Dorsolateral prefrontal cortex (tissue), 122 donors: ENCODE measurements at places on chromosomes 4 and X.

DNA sequence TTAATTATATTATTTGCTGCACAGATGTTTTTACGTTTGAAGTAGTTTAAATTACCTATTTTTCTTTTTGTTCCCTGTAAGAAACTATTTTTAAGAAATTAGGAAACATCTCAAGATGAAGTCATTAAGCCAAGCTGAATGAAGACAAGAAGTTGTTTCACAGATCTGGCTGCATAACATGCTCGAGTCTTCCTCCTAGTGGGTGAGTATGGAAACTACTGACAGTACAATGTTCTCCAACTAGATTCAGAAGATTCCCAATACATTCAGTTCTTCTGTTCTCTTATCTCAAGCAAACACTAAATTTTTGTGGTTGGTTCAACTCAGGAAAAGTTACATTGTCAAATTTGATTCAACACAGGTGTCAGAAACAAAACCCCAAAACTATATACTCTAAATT lies 256.8 kb upstream of the VCX start:
- DNase-seq: no peak

DNA sequence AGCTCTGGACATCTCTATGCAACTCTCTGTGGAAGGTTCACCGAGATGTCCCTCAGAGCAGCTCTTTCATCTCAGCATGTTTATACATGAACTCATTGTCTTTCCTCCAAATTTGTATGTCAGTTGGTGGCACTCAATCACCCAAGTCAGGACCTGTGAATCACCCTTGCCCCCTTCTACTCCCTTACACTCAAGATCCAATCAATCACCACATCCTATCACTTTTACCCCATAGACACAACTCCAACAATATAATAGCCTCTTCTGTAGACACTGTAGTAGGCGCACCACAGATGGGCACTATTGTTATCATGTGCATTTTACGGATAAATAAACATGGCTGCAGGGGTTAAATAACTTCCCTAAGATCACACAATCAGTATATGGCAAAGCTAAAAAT lies 41.3 kb upstream of the IRF2 start:
- DNase-seq: no peak

DNA sequence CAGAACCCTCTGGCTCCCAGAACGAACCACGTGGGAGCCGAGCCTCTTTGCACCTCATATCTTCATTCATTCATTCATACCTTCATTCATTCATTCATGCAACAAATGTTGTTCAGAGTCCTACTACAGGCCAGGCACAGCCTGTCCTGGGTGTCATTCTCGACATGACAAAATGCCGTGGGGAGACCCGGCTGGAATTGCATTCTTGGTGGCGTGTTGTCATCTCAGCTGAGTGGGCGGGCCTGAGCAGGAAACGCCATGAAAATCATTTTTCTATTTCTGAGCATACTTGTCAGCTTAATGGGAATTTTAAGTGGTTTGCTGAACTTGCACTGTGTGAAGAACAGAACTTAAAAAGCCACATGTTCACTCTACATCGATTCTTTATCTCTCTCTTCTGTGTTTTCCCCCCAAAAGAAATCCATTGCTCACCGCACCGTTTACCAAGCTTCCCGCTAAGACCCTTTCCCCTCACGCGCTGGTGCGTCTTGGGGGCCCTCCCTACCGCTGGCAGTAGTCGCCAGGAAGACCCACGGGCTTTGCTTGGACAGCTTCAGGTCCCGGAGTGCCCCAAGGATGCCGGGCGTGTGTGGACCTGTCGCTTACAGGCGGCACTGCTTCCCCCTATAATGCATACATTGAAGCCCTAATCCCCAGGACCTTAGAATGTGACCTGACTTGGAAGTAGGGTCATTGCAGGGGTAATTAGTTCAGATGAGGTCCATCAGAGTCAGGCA lies 41.6 kb upstream of the HMX1 start:
- DNase-seq: no peak

DNA sequence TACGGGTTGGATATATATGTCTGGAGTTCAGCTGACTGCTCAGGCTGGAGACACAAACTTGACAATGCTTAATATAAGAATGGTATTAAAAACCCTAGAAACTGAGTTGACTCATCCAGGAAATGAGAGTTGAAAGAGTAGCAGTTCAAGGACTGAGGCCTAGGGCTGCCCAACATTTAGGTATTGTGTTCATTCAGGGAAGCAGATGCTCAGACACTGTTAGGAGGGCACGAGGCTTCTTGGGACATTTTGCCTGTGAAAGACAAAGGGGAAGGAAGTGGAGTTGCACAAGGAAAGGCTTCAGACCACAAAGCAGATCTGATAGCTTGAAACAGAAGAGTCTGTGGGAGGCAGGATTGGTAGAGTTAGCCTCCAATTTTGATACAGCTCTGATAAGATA lies 52.0 kb upstream of the HS3ST1 start:
- no peak for DNase-seq

GRCh38 chrX:118448273-118448783 lies 47.3 kb upstream of the DOCK11 start:
- DNase-seq: no peak

DNA sequence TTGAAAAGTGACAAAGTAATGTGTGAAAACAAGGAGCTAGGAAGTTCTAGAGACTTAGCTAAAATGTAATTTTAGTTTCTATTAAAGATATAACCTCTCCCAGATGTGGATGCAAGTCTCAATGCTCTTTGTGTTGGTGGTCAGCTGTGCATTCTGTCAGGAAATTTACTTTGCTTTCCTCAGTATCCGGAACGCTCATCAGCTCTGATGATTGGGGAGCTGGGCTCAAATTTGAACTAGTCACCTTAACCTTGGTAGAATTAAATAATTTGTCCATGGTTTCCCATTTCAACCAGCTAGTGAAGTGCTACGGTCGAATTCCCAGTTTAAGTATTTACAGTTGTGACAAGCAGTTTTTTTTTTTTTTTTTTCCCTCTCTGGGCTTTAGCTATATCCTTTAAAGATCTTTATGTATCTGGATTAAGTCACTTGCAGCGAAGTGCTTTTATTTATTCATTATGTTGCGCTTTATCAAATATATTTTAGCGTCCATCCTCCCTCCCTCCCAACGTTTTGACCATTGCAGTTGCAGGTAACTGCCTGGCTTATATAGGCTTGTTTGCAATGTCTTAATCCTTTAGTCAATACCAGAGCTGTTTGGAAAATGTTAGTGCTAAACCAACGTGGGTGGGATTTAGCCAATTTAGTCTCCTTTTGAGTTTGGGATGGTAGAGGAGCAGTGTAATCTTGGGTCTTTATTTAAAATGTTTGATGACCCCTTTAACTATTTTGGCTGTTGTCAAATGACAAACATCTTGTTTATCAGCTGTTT lies 2.1 kb downstream of the OGT start:
- no peak for DNase-seq

DNA sequence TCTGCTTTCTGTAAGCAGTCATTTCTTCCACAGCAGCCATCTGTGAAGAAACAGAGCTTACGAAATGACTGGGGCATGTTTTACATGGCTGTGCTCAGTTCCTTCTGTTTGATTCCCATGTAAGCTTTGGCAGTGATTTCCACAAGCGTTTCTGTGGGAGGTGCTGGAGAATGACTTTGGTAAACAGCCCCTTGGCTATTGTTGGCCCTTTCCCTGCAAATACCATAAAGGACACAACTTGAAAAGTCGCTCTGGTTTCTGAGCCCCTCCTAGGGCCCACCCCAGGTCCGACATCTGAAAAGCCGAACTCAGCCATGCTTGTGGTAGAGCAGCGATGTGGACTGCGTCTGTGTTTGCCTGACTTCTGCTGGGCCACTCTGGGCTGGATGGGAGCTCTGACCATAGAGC lies 3.7 kb downstream of the LIMCH1 start:
- no peak for DNase-seq

- no peak for DNase-seq
Measured at GRCh38 chr4:157984285-157984911, 188.4 kb downstream of the GASK1B start.

DNA sequence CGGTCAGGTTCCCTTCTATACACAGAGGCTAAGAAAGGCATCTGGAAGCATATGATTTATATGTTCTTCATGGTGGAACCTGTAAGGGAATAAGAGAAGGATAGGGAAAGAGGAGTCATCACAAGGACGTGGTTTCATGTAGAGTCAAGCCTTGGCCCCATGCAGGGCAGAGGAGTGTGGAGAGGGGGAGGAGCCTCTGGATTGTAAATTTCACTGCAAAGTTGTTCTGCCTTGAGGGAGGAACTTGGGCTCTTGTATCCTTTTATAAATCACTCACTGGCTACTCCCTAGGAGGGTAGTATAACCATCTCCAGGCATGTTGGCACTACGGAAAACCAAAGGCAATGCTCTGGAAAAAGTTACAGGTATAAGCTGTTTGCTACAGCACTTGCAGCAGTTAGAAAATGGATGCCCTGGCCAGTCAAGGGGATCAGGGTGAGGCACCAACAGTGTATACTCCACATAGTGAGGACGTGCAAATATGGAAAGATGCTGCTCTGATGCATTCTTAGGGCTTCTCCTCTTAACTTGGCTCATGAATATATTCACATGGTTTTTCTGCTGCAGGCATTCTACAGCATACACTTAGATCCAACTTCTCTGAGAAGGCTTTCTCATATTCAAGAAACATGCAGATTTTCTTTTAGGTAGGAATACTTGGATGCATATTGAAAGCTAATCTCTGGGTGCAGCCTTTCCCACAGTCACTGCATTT lies 60.3 kb upstream of the ZNF81 start:
- DNase-seq: no peak

DNA sequence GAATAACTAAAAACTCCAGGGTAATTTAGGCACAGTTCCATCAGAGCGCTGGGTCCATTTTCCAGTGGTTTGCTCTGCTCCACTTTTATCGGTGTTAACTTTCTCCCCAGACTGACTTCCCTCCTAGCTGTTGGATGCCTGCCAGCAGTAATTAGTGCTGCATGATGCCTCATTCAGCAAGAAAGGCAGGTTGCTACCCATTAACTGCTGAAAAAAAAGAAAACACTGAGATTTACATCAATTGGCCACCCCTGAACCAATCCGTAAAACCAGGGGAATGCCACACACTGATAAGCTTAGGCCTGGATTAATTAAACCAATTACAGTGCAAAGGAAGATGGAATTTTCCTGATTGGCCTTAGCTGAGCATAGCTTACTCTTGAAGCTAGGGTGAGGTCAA lies 182.4 kb upstream of the CXXC4 start:
- no peak for DNase-seq
